RPMI8226 (cell line): ENCODE measurements at places on chromosomes 2 and 18.
A peak's percentile ranks its signal among the peaks of the same experiment; 100 is the strongest.

DNA sequence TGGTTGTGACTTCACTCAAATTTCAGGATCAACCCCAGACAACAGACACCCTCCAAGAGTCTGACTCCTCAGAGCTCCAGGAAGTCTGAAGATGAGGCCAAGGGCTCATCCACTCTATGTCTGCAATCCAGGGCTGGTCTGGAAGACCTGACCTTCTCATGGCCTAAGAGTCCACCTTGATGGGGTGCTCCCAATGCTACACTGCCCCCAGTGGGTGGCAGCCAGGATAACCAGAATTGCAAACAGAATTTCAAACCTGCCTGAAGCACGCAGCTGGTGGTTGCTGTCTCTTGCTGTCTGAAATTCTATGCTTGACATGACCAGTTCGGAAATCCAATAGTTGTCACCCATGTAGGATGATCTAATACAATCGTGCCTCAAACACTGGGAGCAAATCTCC lies 96.0 kb downstream of the UXS1 start:
- peak; percentile 16 for DNase-seq

- DNase-seq: no peak
These were observed 185.9 kb downstream of the ZNF521 start for GRCh38 chr18:25166113-25166512.

GRCh38 chr18:57542126-57542525 lies 44.4 kb downstream of the FECH start:
- DNase-seq: no peak

GRCh38 chr2:183455056-183455455 lies 330.8 kb downstream of the NUP35 start:
- DNase-seq: no peak

- no peak for DNase-seq
These were observed 40.0 kb downstream of the MOGAT1 start for GRCh38 chr2:222711315-222711940.

DNA sequence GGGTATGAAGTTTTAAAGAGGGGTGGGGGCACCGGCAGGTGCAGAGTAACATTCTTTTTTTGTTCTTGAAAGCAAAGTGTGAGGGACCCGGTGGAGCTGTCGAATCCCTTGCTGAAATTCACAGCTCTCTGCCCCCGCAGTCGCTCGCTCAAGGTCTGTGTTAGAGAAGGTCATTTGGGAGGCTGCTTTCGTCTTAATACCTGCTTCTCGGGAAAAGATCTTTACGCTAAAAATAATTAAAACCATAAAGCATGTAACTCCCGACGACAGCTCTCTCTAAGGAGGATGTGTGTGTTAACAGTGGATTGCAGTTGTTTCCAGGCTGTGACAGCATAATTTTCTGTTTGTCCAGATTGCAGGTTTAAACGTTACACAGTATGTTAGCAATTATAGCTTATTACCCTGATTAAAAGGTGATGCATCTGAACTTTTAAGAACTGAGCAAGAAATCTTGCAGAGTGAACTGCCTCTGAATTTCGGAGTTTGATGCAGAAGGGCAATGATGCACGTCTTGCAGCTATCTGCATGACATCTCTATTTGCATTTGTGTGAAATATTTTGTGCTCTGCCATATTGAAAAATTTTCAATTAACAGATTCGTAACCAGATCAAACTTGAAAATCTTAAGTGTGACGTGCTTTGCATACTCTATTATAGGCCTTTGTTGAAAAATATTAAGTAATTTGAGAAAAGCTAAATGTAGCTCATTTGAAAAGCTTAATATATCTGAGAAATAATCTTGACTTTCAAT lies 954 bp downstream of the RAPGEF4 start:
- no peak for DNase-seq

DNA sequence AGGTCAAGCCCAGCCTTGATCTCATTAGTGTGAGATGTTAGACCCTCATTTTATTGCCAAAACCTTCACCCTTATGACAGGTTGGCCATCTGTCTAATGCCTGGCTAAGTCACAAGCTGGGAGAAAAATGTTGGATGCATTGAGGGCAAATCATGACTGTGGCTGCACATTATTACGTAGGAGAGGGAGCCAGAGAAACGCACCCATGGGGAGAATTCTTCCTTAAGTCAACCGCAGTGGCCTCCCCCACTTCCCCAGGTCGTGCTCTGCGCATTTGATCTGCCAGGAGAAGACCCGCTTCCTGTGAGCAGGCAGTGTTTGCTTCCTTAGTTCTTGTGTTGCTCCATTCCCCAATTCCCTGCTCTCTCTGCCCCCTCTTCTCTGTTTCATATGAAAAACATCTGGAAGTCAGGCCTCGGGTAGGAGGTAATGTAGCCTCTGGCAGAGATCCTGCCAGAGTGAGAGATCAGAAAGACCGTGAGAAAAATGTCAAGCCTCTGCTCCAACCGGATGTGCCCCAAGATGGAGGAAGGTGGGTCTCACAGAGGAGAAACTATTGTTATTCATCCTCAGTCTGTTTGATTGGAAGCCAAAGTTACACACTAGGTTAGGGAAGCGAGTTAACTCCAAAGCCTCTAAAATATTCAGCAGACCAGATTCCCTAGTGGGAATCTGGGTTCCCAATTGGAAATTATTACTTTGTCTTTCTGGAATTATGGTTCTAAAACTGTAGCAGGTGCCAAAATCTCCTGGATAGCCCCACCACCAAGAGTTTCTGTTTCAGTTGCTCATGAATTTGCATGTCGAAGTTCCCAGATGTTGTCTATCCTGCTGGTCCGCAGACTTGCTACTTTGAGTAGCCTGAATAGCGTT lies 144.3 kb upstream of the PELI1 start:
- peak; percentile 43 for DNase-seq

DNA sequence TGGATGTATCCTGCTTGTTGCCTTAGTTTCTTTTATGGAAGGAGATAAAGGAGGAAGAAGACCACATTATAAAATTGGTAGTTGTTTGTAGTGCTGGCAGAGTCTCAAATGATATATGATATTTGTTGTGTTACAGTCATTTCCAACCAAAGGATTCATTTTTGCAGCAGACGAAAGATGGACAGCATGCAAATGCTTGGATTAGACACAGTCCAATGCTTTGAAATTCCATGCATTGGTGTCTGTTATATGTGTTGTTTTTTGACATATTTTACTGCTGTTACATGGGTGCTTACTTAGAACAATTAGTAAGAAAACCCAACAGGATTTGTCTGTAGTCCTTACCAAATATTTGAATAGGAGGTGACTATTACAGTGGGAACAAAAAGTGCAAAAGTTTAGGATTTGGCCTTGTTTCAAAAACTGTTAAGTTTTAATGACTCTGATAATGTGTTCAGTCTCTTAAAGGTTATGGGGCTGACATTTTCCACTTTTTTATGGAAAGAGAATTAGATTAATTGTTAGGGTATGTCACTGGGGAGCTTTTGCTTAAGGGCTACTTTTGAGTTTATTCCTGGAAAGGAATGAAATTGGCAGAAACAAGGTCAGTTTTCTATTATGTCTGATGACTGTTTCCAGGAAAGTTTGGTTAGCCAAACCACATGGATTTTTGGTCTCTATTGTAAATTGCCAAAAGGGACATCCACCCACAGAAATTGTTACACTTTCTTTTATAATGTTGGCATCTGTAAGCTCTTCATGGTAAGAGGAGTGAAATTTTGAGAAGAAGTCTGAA lies 229.4 kb upstream of the MMADHC start:
- no peak for DNase-seq

DNA sequence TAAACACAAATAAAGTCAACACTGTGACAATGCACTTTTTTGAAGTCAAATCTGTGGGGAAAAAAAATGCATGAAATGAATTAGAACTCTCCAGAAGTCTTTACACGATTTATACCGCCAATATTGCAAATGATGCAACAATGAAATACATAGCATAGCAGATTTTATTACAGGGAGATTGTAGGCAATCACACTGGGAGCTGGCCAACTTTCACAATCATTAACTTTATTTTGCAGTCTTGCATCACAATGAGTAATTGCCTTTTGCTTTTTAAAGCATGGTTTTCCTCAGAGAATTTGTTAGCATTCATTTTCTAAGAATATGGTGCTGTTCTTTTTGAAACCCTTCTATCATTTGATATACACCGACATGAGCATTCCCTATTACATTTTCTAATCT lies 366.4 kb upstream of the FSIP2 start:
- no peak for DNase-seq

DNA sequence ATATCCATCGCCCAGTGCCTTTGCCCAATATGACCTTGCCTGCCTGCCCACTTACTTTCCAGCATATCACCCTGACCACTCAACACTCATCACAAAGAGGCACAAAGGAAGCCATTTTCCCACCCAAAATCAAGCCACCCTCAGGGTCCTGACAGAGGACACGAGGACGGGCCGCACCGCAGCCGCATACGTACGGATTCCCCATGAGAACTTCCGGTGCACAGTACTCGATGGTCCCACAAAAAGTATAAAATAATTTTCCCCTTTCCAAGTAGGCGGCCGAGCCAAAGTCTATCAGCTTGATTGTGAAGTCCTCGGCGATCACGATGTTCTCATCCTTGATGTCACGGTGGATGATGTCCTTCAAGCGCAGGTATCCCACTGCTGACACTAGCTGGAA lies 10.0 kb upstream of the MTERF4 start:
- no peak for DNase-seq

GRCh38 chr2:54866179-54866578 lies 142.7 kb downstream of the EML6 start:
- DNase-seq: no peak

GRCh38 chr2:196079052-196079451 lies 10.4 kb upstream of the DNAH7 start:
- no peak for DNase-seq

DNA sequence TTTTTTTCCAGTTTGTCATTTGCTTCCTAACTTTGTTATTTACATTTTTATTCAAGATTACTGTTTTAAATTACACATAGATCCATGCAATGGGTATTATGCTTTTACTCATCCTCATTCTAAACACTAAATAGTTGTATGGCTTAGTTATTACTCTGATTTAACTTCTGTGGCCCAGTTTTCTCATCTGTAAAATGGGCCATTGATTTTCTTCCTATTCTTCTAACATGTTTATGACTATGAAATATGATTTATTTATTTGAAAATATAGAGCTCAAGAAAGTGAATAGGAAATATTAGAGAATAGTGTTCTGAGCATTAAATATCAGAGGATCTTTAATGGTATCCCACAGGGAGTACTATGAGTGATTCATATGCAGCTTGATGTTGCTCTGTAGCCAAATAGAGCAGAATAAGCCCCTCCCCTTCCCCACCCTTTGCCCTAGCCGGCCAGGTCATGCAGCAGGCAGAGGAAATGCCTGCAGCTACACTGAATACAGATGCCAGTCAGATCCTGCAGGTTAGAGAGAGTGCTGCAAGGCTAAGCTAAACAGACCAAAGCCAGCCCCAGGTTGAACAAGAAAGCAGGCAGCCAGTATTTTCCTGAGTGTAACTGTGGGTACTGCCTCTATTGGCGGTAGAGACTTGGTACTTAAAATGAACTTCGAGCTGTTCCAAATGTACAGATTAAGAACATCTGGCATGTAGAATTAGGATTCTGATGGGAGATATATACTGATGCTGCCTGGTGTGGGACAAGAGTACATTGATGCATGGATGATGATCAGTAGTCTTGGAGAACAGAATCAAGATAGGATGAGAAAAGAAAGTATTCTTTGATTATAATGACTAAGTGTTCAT lies 11.7 kb upstream of the ACYP2 start:
- DNase-seq: peak; percentile 88

GRCh38 chr2:72115110-72116080 lies 32.3 kb downstream of the CYP26B1 start:
- no peak for DNase-seq

DNA sequence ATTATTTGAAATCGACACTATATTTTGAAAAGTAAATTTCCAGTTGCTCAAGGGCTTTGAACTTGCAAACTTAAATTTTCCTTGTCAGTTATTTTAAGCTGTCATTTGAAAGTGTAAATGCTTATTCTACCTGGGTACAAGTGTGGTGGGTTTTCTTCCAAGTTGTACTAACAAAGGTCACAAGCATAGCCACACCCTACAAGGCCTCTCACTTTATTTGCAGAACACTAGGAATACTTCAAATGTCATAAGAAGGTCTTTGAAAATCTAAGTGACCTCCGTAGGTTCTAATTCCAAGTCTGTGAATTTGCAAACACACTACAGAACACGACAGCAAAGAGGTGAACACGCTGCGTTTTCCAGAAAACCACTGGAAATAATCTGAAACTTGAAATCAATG lies 9.3 kb upstream of the RMDN2 start:
- no peak for DNase-seq

- DNase-seq: peak; percentile 26
These were observed 5.8 kb upstream of the DGUOK start for GRCh38 chr2:73920577-73921545.
